Uterus (tissue), 4 donors: ENCODE measurements at places on chromosomes 13 and 19. TPM values are rescaled to one million over a fixed set of nuclear protein-coding genes. Genes with fewer than 3 reads are reported as not detected.

Gene LRRC4B
- 38.0 TPM for total RNA-seq

Gene ZNF132
- 9.8 TPM for total RNA-seq

Gene HCST
- total RNA-seq, result 4.5 TPM

Gene PSG1
- total RNA-seq, result not detected

Gene CEACAM20
- total RNA-seq, result 2.9 TPM

Gene TYROBP
- 1.3 TPM for total RNA-seq

Gene GPC6
- total RNA-seq, result 67.2 TPM

Gene IL4I1
- total RNA-seq, result 0.82 TPM

Gene ISYNA1
- 56.8 TPM for total RNA-seq

Gene POLR1G
- 0.26 TPM for total RNA-seq

- no peak overlapping the region for H3K4me3 ChIP-seq
- H3K36me3 ChIP-seq, result no peaks in the 10 kb centered on the region
- no peak for DNase-seq
- no peaks in the 10 kb centered on the region for H3K27me3 ChIP-seq
- H3K4me1 ChIP-seq, result peaks cover 9% of the 10 kb centered on the region
- peak overlapping the region; percentile 96 for H3K27ac ChIP-seq
Observed at GRCh38 chr13:51768378-51768921, 35.5 kb downstream of the DHRS12 start.

- no peaks in the 10 kb centered on the region for H3K4me1 ChIP-seq
- no peaks in the 10 kb centered on the region for H3K36me3 ChIP-seq
- H3K27ac ChIP-seq, result no peak overlapping the region
- no peak for DNase-seq
- H3K27me3 ChIP-seq, result no peaks in the 10 kb centered on the region
Observed at GRCh38 chr19:5395556-5395955, 54.9 kb upstream of the PTPRS start.

GRCh38 chr13:33879118-33879517 is 61.2 kb downstream of the RFC3 start:
- no peak overlapping the region for H3K4me3 ChIP-seq
- no peaks in the 10 kb centered on the region for H3K27me3 ChIP-seq
- H3K27ac ChIP-seq, result no peak overlapping the region
- no peak for DNase-seq
- H3K36me3 ChIP-seq, result no peaks in the 10 kb centered on the region

GRCh38 chr13:99332456-99332855 is 25.3 kb upstream of the GPR183 start:
- H3K4me1 ChIP-seq, result no peaks in the 10 kb centered on the region
- H3K27ac ChIP-seq, result no peak overlapping the region
- H3K4me3 ChIP-seq, result no peak overlapping the region

DNA sequence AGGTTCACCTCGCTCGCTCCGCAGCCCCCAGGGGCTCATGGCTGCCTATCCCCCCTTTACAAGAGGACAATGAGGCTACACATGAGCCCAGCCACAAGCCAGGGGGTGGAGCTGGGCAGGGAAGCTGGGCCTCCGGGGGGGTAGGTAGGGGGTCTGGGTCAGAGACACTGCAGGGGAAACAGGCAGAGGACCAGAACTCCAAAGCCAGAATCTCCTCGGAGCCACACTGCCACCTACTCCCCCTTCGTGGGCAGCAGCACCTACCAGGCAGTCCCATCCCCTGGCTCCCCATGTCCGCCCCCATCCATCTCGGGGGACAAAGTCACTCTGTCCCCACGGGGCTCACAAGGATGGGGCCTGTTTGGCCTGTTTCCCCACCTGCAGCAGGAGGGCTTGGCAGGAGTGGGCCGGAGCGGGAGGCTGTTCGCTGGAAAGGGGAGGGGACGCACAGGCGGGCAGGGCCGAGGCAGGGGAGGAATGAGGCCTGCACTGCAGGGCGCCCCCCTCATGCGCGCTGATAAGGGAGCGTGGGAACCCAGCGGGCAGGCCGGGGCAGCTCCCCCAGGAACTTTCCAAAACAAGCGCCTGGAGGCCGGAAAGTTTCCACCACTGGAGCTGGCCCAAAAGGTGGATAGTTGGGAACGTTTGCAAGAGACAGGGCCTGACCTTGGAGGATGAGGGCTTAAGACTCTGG is 545 bp upstream of the ISYNA1 start:
- no peaks in the 10 kb centered on the region for H3K27me3 ChIP-seq
- peak; percentile 83 for DNase-seq
- peak overlapping the region; percentile 56 for H3K4me3 ChIP-seq
- H3K27ac ChIP-seq, result peak overlapping the region; percentile 81
- no peaks in the 10 kb centered on the region for H3K4me1 ChIP-seq

DNA sequence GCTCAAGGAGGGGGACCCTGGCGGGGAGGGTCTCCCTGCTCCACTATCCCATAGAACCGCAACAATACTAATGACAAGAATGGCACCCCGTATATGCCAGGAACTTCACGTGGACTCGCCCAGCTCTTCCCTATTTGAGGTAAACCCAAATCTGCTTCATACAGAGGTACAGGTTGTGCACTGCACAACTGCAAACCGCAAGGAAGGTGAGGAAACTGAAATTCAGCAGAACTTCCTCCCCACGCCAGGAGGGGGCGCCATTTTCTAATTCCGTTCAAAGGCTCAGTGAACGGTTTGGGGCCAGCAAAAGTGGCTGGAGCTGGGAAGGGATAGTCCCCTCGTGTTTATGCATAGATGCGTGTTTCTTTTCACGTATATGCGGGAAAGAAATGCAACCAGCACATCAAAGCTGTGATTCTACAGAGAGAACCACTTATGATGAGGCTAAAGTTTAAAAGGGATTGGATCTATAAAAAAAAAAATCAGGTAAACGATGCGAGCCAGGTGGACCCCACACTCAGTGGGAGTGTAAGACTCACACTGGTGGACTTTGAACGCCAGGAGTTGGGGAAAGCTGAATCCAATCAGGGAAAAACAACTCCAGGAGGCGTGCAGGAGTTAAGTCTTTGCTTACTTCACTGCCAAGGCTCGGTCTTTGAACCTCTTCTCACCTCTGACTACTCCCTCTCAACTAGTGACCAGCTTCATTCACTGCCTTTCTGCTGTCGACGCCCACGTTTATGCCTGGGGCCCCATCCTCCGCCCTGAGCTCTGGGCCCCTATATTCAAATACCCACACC is 20.3 kb downstream of the C19orf81 start:
- no peak for DNase-seq
- no peaks in the 10 kb centered on the region for H3K4me1 ChIP-seq
- H3K4me3 ChIP-seq, result no peak overlapping the region
- H3K27me3 ChIP-seq, result peaks cover 21% of the 10 kb centered on the region
- H3K27ac ChIP-seq, result no peak overlapping the region

DNA sequence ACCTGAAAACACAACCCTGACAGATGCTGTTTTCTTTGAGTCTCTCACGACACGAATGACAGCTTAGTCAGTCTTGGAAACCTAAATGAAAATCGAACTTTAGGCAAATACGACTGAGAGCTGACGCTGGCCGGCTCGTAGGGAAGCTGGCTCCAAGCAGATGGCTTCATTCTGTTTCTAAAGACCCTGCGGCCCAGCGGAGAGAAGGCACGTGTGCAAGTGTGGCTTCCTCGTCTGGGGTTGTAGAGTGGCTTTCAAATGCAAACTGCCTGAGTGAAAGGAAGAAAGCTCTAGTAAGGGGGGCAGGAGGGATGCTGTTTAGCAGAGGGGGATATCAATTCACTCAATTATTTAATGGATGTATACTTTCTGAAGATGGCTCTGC is 26.1 kb upstream of the TIMM44 start:
- no peaks in the 10 kb centered on the region for H3K4me1 ChIP-seq
- no peak overlapping the region for H3K4me3 ChIP-seq
- no peak for DNase-seq

GRCh38 chr19:50551715-50552187 is 16.5 kb downstream of the LRRC4B start:
- H3K4me1 ChIP-seq, result no peaks in the 10 kb centered on the region
- H3K4me3 ChIP-seq, result peak overlapping the region; percentile 14
- H3K27ac ChIP-seq, result peak overlapping the region; percentile 4
- DNase-seq, result no peak

GRCh38 chr13:76732367-76732766 is 153.8 kb downstream of the KCTD12 start:
- H3K27ac ChIP-seq, result no peak overlapping the region
- H3K36me3 ChIP-seq, result no peaks in the 10 kb centered on the region

DNA sequence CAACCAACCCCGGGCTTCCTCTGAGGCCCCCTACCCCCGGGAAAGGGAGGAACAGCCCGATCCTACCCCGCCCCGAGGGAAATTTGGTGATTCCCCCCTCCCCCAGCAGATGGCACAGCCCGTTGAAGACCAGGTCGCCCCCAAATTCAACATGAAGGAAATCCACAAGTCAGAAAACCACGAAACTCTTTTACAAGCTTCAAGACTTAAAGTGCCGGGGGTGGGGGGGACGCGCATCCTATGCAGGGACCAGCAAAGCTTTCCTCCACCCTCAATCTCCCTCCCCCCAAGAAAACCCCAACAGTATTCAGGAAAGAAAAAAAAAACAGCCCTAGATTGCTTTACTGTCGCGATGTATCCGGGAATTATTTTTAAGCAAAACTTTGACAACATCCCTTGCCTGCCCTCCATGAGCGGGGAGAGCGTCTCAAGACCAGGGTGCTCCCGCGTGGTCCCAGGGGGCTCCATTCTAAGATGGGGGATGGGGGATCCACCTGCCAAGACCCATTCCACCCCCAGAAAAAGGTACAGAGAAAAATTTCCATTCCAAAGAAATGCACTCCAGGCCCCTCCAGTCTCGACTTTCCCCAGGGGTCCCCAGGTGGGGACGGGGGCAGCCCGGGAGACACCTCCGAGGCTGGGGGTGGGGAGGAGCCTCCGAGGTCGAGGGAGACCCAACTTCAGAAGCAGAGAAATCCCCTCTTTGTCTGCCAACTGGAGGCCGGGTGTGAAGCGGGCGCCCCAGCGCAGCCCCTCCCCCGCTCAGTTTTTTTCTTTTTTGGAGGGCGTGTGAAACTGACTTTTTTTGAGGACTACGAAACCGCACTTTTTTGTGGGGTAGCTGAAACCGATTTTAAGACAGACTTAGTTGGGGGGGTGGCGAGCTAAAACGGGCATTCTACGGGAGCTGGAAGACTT is 1.5 kb downstream of the TCF3 start:
- no peaks in the 10 kb centered on the region for H3K27me3 ChIP-seq
- DNase-seq, result no peak
- H3K36me3 ChIP-seq, result no peaks in the 10 kb centered on the region
- H3K4me1 ChIP-seq, result no peaks in the 10 kb centered on the region

GRCh38 chr19:51607077-51607476 is 23.1 kb downstream of the SIGLEC5 start:
- no peaks in the 10 kb centered on the region for H3K4me1 ChIP-seq
- no peak overlapping the region for H3K4me3 ChIP-seq
- H3K36me3 ChIP-seq, result no peaks in the 10 kb centered on the region
- H3K27me3 ChIP-seq, result no peaks in the 10 kb centered on the region
- DNase-seq, result no peak

- H3K4me1 ChIP-seq, result peaks cover 34% of the 10 kb centered on the region
- no peaks in the 10 kb centered on the region for H3K36me3 ChIP-seq
- H3K27me3 ChIP-seq, result no peaks in the 10 kb centered on the region
- no peak for DNase-seq
Observed at GRCh38 chr13:110414931-110415330, 107.8 kb downstream of the COL4A2 start.

DNA sequence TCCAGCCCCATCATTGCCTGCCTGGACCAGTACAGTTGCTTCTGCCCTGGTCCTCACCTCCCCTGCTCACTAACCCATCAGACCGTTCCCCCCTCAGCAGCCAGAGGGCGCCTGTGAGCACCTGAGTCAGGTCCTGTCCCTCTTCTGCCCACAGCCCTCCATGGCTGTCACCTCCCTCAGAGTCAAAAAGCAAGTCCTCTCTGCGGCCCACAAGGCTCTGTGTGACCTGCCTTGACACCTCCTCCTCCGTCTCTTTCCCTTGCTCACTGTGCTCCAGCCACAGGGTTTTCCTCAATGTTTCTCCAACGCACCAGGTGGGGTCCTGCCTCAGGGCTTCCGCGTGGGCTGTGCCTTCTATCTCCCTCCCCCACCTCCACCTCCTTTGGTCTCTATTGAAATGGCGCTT is 29.4 kb upstream of the PTPRS start:
- peak; percentile 17 for DNase-seq
- no peaks in the 10 kb centered on the region for H3K27me3 ChIP-seq
- no peak overlapping the region for H3K27ac ChIP-seq
- H3K36me3 ChIP-seq, result no peaks in the 10 kb centered on the region
- no peaks in the 10 kb centered on the region for H3K4me1 ChIP-seq

- H3K36me3 ChIP-seq, result no peaks in the 10 kb centered on the region
- peaks cover 20% of the 10 kb centered on the region for H3K4me1 ChIP-seq
- H3K4me3 ChIP-seq, result no peak overlapping the region
- H3K27ac ChIP-seq, result peak overlapping the region; percentile 83
Observed at GRCh38 chr13:113927661-113928581, 46.0 kb downstream of the C13orf46 start.

DNA sequence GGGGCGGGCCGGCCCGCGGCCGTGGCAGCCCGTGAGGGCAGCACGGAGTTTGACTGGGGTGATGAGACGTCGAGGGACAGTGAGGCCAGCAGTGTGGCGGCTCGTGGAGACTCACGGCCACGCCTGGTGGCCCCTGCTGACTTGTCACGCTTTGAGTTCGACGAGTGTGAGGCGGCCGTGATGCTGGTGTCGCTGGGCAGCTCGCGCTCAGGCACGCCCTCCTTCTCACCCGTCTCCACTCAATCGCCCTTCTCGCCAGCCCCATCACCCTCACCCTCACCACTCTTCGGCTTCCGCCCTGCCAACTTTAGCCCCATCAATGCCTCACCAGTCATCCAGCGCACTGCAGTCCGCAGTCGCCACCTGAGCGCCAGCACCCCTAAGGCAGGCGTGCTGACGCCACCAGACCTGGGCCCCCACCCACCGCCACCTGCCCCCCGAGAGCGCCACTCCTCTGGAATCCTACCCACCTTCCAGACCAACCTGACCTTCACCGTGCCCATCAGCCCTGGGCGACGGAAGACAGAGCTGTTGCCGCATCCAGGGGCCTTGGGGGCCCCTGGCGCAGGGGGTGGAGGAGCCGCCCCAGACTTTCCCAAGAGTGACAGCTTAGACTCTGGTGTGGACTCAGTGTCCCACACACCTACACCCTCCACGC is 4.5 kb downstream of the CIC start:
- peaks cover 5% of the 10 kb centered on the region for H3K4me1 ChIP-seq
- H3K36me3 ChIP-seq, result no peaks in the 10 kb centered on the region
- no peak overlapping the region for H3K4me3 ChIP-seq
- no peak overlapping the region for H3K27ac ChIP-seq
- DNase-seq, result no peak
